Aorta (tissue), 5 donors: ENCODE measurements at places on chromosomes 12 and 14. TPM values are rescaled to one million over a fixed set of nuclear protein-coding genes. Genes with fewer than 3 reads are reported as not detected.
A peak's percentile ranks its signal among the peaks of the same experiment; 100 is the strongest.

DNA sequence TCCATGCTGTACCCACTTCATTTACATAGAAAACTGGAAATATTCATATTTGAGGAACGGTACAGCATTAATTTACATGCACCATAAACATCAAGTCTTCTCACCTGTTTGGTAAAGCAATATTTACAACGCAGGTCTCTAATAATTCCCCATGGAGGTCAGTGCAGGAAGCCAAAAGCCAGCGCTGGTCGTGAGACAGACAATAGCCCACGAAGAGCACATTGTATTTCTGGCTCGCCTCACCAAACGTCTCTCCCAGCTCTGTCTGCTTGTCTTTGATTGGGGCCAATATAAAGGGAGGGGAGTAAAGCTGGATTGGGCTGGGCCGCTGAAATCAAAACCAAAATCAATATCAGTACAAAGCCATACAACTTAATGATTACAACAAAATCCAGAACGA is 302.1 kb downstream of the MED13L start:
- H3K27me3 ChIP-seq: no peaks in the 10 kb centered on the region
- peaks cover 5% of the 10 kb centered on the region for H3K4me1 ChIP-seq
- no peak overlapping the region for H3K4me3 ChIP-seq
- peaks cover 4% of the 10 kb centered on the region for H3K36me3 ChIP-seq
- H3K27ac ChIP-seq: no peak overlapping the region
- DNase-seq: no peak

DNA sequence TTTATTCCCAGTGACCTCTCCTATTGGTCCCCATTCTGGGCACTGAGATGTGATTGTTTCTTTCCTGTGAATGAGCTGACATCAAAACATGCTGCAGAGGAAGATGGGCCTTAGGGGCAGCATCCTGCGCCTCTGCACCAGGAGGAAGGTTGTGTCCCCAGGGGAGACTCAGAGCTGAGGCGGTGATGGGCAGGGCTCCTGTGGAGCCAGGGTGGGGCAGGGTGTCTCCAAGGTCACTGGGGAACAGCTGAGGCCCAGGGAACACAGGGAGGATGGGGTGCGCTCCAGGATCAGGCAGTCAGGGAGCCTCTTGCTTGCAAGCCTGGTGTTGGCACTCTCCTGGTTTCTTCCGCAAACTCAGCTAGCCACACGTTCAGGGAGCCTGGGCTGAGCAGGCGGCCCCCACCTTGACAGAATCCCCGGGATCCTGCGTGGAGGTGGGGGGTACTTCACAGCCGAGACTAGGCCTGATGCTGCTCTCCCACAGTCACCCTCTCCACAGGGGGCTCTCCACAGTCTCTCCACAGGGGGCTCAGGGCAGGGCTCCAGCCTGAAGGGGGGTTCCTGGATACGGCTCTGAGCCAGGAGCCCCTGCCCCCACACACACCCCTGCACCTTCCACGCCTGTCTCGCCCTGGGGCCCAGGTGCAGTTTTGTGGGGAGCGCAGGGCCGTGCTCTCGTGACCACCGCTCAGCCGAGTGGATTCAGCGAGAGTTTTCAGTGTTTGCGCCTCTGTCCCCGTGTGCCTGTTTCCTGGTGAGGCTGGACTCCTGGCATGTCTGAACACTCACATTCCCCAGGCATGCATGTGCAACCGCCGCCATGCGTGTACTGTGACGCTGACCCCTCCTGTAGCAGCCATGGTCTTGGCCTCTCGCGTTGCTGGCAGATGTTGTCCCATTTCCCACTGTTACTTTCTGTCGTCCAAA is 264.7 kb downstream of the SEC23A start:
- H3K27me3 ChIP-seq: no peaks in the 10 kb centered on the region
- H3K27ac ChIP-seq: no peak overlapping the region
- no peaks in the 10 kb centered on the region for H3K4me1 ChIP-seq
- no peaks in the 10 kb centered on the region for H3K36me3 ChIP-seq
- no peak overlapping the region for H3K4me3 ChIP-seq
- DNase-seq: no peak

- H3K27me3 ChIP-seq: no peaks in the 10 kb centered on the region
- H3K36me3 ChIP-seq: no peaks in the 10 kb centered on the region
- no peaks in the 10 kb centered on the region for H3K4me1 ChIP-seq
- DNase-seq: no peak
- H3K4me3 ChIP-seq: no peak overlapping the region
These were observed 28.2 kb downstream of the KICS2 start for GRCh38 chr12:64193931-64194330.

- DNase-seq: peak; percentile 92
- peak within 1 kb of the TSS; percentile 19 for H3K4me3 ChIP-seq
- H3K36me3 ChIP-seq: no peaks in the 10 kb centered on the region
- H3K27ac ChIP-seq: no peak within 1 kb of the TSS
- no peaks in the 10 kb centered on the region for H3K4me1 ChIP-seq
These were observed at the start of gene LTB4R for GRCh38 chr14:24310646-24311604. LTB4R (plus strand) TSS chr14:24311502; CDS start chr14:24315652, 4,150 bp downstream.

SLC16A7 gene
- total RNA-seq: 60.2 TPM

DNA sequence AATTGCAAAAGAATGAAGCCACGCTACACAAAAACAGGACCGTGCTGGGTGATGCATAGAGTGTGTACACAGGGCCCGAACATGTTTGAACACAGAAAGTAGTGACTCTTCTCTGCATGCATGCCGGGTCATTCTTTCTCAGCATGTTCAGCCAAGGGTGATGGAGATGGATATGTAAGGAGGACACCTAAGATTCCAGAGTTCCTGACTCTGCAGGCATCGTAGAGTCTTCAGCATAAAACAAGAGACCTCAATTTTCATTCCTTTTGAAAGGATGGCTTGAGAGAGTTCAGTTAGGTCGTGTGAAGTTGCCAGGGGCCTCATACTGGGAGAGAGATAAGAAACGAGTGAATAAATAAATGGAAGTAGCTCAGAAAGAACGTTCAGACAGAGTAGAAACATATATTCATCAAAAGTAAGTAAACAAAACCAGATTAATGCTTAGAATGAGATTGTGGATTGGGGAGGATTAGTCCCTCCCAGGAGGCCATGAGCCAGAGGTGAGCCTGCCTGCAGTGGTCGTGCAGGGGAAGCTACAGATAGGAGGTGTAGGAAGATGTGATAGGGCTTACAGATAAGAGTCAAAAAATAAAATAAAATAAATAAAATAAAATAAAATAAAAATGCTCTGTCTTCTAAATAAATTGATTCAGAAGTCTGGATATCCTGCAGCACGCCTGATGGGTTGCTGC is 27.6 kb upstream of the SEL1L start:
- H3K36me3 ChIP-seq: no peaks in the 10 kb centered on the region
- H3K4me1 ChIP-seq: no peaks in the 10 kb centered on the region
- no peak overlapping the region for H3K27ac ChIP-seq
- no peaks in the 10 kb centered on the region for H3K27me3 ChIP-seq
- H3K4me3 ChIP-seq: no peak overlapping the region

GRCh38 chr12:113297214-113297587 is 37.7 kb downstream of the SLC8B1 start:
- H3K27me3 ChIP-seq: no peaks in the 10 kb centered on the region
- DNase-seq: no peak
- no peak overlapping the region for H3K4me3 ChIP-seq
- no peaks in the 10 kb centered on the region for H3K4me1 ChIP-seq

- H3K27ac ChIP-seq: no peak overlapping the region
- peak; percentile 66 for DNase-seq
- H3K36me3 ChIP-seq: no peaks in the 10 kb centered on the region
- H3K27me3 ChIP-seq: no peaks in the 10 kb centered on the region
- no peak overlapping the region for H3K4me3 ChIP-seq
These were observed 1.9 kb upstream of the KRT79 start for GRCh38 chr12:52836042-52836466.
